ENCODE measurements at places on chromosomes 12 and 14. TPM values are rescaled to one million over a fixed set of nuclear protein-coding genes. Genes with fewer than 3 reads are reported as not detected.

DNA sequence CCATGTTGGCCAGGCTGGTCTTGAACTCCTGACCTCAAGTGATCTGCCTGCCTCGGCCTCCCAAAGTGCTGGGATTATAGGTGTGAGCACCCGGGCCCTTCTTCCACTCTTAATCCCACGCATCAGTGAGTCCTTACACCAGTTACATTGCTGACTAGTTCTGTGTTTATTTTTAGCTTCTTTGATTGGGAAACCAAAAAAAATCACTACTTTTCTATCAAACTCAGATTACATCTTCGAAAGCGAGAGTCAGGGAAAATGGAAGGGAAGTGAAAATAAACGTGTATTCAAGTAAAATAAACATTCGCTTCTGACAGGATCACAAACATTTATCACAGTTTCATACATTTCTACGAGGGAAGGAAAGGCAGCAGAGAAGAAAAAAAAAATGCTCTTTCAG is 32.2 kb downstream of the FGD6 start:
- no peak for DNase-seq

DNA sequence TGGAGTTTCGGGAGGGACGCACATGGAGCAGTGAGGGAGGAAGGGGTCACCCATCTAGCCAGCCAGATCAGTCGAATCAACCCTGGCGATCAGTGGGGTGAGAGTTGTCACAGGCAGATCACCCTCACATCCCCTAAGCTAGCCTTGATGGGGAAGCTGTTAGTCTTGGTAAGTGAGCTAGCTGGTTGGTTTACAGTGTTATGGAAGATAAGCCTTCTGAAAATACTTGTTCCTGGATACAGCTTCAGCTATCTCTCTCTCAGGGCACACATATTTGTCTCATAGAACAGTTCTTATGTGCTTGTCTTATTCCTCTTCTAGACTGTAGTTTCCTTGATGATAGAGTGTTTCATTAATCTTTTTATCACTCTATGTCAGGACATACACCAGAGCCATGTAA is 26.2 kb upstream of the MANSC4 start:
- no peak for DNase-seq

DNA sequence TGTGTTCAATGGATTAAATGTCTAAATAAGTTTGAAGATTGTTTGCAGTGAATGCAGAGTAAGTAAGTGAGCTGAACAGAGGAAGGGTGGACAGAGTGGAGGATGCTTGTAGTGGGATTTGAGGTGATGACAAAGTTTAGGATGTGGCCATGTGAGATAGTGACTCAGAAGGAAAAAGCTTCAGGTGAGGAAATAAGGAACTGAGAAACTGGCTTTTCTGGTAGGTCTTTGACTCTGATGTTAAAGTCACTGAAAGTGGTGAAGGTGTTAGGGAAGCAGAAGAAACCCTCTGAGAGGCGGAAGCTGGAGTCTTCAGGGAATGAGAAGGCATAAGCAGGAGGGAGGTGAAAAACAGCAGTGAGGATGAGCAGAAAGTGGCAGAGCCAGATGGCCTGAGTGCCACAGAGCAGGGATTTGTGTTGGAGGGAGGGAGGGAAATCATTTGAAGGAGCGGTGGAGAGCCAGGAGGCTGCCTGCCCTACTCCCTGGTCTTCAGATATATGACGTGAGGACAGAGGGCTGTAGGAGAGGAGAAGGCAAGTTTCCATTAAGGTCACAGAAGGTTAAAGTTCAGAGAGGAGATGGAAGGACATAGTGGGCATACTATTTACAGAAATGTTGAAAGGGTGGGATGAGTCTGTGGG is 24.8 kb downstream of the RGS6 start:
- no peak for DNase-seq

DNA sequence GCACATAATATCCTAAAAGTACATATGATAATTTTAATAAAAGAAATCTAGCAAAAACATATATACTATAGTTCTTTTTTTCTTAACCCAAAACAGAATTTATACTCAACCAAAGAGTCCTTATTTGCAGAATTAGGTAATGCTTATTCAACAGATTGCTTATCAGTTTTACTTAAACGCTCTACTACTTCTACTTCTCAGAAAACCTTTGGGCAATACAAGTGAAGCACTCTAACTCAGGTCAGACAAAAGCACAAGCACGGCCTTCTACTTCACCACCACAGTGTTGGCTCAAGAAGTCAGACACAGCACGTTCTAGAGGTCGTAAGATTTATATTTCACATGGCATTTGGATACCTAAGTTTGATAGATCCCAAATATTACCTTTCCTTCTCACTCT is 29.2 kb downstream of the DICER1 start:
- DNase-seq: no peak

DNA sequence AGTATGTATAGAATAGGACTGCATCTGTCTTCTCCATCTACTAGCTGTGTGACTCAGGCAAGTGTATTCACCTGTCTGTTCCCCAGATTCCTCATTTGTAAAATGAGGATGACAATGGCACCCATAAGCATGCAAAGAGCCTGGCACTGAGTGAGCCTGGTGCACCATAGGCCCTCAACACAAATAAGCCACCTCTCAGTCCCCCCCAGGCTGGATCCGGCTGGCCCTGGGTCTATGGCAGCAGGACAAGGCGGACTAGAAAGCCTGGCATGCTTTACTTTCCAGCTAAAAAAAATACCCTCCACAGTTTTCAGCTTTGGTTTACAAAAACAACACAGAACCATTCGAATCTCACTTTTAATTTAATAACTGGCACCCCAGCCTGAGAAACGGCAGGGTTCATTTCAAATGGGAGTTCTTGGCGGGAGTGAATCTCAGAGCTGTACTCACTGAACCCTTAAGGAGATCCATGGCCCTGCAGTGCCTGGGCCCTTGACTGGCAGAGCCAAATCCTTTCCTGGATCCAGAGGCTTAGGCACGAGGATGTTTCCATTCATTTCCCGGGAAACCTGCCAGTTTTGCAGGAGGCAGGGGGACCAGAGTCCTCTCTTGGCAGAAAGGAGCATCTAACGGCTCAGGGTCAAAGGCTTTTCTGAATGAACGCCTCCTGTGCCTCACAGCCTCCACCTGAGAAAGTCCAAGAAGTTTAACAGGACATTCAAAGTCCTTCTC is 17.7 kb downstream of the SYNE3 start:
- DNase-seq: no peak

- DNase-seq: no peak
These were observed 680 bp downstream of the NECAP1 start for GRCh38 chr12:8082808-8083100.

GRCh38 chr14:93331728-93332396 is 974 bp downstream of the BTBD7 start:
- no peak for DNase-seq

DNA sequence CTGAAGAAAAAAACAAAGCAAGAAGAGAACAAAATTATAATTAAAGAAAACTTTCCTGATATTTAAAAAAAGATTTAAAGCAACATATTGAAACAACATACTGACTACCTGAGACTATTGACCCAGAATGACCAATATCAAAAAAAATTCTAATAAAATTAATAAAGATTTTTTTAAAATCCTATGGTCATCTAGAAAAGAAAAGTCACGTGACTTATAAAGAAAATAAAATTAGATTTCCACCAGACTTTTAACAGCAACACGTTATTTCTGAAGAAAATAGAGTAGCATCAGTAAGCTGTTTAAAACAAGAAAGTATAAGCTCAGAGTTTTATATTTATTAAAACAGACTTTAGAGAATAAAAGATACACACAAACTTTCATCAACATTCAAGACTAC is 238.0 kb downstream of the C12orf42 start:
- DNase-seq: no peak

GRCh38 chr14:54108481-54109471 is 152.2 kb upstream of the BMP4 start:
- DNase-seq: no peak

DNA sequence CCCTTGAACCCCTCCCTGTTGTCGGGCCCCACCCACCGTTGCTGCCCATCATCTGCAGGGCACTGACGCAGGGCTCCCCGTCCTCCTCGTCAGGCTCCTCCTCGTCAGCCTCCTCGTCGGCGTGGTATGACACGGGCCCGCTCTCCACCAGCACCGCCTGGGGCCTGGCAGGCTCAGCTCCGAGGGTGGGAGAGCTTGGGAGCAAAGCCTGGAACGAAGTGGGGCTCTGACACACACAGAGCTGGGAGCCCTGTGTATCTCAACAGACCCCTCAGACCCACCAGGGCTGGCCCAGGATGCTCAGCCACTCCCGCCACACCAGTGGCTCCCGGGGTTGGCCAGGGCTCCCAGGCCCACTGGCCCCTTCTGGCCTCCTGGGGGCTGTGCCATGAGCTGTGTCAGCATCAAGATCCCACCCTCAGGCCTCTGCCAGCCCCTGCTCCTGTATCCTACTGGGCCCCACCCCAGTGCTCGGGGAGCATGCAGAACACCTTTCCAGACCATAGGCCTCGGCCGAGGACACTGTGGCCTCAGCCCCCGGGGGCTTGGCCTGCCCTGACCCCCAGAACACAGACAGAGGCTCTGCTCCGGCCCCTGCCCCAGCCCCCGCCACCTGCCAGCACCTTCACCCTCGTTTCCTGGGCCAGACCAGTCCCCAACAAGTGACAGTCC is 30.1 kb upstream of the NUDT14 start:
- no peak for DNase-seq

- no peak for DNase-seq
These were observed 115.4 kb downstream of the SINHCAF start for GRCh38 chr12:31210541-31210940.

GRCh38 chr14:95228240-95228639 is 70.9 kb upstream of the DICER1 start:
- no peak for DNase-seq

- DNase-seq: no peak
These were observed 228.8 kb upstream of the TBX3 start for GRCh38 chr12:114912811-114913210.

Gene RCOR1
- total RNA-seq: 16.1 TPM

Gene FLVCR2
- total RNA-seq: 0.50 TPM

Gene PYM1
- 22.9 TPM for total RNA-seq

Gene FAM161B
- 1.0 TPM for total RNA-seq

Gene SDSL
- not detected for total RNA-seq

Gene LRFN5
- not detected for total RNA-seq

Gene CMKLR1
- not detected for total RNA-seq

Gene GRIN2B
- total RNA-seq: not detected

Gene RNASE4
- 1.0 TPM for total RNA-seq
